ENCODE measurements at places on chromosomes 16 and 17.
A peak's percentile ranks its signal among the peaks of the same experiment; 100 is the strongest.

GRCh38 chr16:1559446-1559975 lies 26.0 kb downstream of the TMEM204 start:
- DNase-seq: no peak

DNA sequence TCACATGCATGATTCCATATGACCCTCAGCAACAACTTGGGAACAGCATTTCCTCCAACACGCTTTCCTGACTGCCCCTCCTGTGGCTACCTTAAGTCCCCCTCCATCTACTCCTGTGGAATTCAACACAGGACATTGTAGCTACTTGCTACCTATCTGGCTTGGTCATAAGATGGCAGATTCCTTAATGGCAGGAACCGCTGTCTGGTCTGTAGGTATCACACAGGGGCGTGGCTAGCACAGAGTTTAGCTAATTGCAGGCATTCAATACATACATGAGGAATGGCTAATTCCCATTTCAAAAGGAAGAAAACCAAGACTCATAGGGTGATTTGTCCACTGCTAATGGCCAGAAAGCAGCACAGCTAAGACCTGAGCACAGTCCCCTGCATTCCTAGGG lies 8.6 kb downstream of the LRRC59 start:
- DNase-seq: no peak

GRCh38 chr17:73091770-73092522 lies 542 bp downstream of the SLC39A11 start:
- peak; percentile 15 for DNase-seq

DNA sequence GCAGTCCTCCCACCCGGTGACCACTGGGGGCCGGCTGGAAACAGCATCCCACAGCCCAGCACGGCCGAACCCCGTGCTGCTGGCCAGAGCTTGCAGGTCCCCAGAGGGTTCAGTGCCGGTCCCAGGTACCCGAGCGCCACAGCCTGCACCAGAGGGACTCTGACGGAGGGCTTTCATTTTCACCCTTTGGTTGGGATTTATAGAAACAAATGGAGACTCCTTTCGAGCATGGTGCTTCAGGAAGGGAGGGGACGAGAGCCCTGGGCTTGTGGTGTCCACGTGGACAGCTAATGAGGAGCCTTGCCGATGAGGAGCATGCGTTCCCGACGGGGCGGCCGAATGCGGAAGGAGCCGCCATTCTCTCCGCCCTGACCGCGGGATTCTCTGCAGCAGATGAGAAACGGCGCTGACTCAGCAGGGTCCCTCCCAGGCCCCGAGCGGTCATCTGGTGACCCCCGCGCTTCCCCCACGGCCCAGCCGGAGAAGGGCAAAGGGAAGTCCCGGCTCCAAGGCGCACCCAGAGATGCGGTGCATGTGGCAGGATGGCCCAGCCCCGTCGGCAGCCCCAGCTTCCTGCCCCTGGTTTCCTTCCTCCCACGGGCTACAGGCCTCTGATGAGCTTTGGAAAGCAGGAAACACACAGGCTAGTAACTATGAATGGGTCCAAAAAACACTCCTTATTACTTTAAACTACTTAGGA lies 9.8 kb downstream of the SLC38A10 start:
- DNase-seq: no peak

DNA sequence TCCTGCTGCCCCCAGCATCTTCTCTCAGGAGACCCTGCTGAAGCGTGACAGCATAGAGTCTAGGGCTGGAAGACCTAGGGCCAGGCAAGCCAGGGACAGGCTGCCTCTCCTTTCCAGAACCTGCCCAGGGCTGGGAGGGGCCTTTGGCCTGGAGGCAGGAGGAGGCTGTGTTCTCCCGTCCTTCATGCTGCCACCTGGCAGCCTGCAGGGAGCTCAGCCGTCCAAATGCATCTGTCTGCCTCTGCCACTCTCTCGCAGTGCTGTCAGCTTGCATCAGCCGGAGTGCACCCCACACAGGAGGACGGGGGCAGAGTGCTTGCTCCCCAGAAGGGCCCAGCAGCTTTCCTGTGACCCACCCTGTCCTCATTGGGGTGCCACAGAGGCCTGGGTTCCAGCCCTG lies 31.3 kb downstream of the ARHGAP23 start:
- DNase-seq: no peak

DNA sequence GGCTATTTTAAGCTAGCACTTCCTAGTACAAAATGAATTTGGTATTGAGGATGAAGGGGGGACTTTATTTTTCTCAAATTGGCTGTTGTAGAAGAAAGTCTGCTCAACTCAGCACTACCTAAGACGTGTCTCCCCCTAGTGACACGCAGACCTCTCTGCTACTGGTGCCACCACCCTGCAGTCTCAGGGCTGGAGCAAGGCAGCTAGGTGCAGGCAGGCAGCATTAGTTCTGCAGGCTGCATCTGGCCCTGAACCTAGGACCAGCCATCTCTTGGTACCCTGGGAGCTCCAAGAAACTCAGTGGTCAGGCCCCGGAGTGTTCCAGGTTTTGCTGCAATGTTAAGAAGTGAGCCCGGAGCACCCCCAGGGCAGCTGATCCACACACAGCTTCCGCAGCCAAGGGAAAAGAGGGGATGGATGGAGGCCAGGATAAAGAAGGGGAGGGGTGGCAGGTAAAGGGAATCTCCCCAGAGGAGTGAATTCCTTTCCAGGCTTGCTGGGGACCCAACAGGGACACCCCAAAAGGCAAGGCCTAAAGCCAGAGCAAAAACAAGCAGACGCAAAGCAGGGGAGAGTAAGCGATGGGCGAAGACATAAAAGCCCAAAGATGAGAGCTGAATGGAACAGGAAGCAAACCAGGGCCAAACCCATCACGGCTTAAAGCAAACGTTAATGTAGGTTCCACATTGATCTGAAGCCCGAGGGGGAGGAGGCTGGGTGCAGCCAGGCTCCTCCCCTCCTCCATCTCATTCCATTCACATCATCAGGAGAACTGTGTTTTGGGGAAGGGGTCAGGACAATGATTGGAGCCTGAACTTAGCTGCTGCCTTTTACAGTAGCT lies 200.5 kb downstream of the ZFHX3 start:
- DNase-seq: no peak

DNA sequence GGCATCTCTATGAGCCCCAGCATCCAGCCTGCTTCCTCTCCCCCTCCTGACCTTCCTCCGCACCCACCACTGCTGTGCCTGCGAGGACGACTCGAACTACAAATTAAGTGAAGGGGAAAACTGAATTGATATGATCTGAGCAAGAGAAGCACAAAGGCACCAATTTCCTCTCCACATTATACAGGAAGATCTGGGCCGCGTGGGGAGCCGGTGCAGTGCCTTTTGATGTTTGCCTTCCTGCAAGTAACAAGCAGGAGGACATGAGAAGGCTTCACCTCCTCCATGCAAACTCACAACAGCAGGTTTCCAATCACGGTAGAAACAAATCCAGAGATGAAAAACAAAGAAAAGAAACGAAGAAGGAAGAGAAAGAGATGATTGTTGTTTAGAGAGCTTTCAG lies 57.8 kb upstream of the MMP2 start:
- DNase-seq: no peak

DNA sequence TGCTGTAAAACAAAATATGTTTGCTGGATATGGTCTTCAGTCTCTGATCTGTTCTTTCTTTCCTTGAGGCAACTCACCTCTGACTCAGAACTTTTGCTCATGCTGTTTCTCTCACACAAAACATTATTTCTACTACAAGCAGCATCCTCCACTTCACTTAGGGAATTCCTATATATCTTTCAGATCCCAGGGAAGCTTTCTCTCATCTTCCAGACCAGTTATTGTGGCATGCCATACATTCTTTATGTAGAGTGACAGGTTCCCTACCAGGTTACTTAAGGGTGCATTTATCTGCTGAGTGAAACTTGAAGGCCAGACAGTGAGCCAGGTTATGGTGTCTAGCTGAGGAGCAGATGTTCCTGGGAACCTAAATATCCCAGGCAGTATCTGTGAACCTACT lies 1226.0 kb downstream of the CDH8 start:
- no peak for DNase-seq

DNA sequence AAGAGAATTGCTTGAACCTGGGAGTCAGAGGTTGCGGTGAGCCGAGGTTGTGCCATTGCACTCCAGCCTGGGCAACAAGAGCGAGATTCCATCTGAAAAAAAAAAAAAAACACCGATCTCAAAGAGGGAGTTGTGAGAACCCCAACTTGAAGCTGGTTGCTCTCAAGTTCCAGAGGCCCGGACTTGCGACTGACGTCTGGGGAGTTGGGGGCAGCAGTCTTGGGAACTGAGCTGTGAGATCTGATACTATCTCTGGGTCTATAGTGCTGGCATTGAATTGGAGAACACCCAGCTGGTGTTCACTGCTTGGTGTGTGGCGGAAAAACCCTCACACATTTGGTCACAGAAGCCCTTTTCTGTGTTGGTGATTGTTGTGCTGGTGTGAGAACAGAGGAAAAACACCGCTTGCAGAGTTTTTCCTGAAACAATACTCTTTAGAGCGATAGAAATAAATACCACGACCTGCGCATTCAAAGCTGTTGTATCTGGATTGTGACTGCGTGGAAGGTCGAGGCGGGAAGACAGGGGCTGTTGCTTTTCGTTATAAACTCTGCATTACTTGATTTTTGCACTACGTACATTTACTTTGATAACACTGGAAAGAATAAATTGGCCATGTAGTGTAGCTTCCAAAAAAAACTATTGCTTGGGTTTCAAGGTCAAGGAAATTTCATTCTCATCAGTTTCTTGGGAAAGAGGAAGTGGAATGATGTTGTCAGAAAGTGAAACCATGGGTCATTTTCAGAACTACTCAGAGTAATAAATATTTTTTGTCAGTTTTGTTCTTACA lies 8.8 kb downstream of the SCIMP start:
- DNase-seq: no peak

- DNase-seq: no peak
Measured at GRCh38 chr17:5509482-5509881, 23.1 kb downstream of the MIS12 start.

DNA sequence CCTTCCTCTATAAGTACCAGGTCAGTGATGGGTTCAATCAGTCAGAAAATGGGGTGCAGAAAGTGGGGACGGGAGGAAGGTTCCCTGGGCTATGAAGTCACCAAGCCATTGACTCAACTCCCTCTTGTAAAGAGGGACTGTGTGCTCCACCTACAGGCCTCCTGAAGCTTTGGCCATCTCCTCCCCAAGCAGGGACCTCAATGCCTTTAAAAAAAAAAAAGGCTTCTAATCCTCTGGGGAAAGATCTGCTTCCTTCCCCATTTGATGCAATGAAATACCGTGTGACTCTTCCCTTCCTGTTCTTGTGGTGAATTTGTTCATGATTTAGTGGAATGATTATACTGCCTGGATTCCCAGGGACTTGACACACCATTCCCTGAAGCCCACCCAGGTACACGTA lies 30.8 kb downstream of the VWA3A start:
- DNase-seq: no peak

DNA sequence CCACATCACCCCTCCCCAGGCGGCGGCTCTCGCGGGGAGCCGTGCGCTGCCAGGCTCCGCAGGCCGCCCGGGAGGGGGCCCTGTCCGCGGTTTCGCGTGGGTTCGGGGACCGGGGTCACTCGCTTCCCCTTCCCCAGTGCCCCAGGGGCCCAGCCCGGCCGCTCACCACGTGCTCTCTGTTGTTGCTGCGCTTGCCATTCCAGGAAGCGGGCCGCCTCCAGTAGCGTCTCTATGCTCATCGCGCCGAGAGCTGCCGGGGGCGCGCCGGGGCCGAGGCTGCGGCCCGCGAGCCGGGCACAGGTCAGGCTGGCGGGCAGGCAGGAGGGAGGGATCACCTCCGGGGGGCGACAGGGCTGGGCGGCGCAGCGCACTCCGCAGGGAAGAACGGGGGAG lies 390 bp downstream of the MNT start:
- peak; percentile 8 for DNase-seq

DNA sequence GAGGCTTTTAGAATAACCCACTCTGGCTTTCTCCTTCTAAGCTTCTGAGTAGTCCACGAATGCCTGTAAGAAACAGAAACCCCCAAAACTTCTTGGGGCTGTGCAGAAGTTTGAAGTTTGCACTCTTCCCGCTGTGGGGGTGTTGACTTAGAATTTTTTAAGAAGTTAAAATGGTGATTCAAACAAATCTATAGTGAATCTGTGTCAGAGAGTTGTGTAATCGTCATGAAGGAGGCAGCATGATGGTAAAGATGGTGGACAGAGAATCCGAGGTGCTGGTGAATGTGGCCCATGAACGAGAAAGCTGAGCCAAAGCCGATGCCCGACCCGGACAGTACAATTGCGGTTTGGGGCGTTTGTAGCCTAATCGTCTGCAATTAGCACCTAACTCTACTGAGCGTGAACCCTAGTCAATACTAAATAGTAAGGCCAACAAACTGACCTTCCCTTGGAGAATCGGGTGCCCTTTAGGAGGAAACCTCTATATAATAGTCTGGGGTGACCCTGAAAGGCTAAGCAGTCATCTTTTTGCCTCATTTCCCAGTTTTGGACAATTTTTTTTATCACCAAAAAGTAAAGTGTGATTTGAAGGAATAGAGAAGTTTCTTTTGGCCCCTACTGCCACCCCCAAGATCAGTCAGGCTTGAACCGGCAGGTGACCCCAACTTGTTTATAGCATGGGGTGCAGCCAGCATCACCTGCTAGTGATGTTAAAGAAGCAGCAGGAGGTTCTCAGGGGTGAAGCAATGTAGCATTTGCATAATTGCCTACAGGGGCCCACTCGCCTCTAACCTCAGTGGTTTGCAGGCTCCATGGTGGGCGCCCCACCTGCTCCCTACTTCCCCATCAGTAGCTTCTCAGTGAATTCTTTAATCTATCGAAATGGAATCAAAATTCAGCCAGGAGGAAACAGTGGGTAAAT lies 11.2 kb downstream of the IRF8 start:
- DNase-seq: no peak

GRCh38 chr17:75318615-75319222 lies 29.5 kb upstream of the SLC25A19 start:
- no peak for DNase-seq

DNA sequence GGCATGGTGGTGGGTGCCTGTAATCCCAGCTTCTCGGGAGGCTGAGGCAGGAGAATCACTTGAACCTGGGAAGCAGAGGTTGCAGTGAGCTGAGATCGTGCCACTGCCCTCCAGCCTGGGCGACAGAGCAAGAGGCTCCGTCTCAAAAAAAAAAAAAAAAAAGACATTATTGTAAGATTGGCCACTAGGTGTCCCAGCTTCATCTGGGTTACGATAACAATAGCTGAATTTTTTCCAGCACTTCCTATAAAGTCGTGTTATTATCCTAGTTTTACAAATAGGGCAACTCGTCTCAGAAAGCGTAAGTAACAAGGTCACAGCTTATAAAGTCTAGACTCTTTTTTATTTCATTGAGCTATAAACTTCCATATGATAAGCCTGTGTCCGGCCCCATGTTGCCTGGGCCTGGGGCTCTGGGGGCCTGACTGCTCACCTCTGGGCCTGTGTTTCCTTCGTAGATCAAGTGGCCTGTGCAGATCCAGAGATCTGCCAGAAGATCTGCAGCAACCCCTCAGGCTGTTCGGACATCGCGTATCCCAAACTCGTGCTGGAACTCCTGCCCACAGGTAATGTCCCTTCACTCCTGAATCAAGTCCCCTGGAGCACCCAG lies 60.5 kb downstream of the SLC5A11 start:
- DNase-seq: no peak

- no peak for DNase-seq
Measured at GRCh38 chr17:8140065-8141029, 11.9 kb downstream of the PER1 start.

DNA sequence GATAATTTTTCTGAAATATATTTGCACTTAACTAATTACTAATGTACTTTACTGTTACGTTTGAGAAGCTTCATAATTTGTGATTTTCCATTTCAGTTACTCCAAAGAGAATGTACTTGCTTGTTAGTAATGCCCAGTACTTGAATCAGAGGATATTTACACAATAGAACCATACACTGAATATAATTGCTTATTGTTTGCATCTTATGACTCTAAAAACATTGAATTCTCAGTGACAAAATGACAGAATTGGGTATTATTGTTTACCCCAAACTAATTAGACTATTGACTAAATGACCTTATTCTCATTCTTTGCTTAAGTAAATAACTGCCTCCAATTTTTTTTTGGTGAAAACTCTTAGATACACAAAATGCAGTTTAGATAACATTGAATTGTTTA lies 8.9 kb downstream of the CCP110 start:
- DNase-seq: no peak
